HS-27A (cell line): ENCODE measurements at places on chromosomes 3 and 15.

DNA sequence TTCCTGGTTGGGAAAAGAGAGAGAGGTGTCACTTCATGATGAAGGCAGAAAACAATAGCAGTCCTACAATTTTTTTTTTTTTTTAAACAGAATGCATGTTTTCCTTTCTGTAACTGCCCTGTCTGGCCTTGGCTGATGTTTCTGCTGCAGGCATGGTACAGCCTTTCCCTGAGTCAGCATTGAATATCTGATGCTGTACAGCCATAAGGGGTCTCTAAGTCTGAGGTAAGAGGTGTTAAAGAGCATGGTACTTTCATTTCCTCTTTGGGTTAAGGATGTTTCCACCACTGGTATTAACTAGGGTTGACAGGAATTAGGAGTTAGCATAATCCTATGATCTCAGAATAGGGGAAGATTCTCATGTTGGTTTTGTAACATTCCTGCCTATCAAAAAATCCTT lies 147.4 kb downstream of the CHST2 start:
- DNase-seq, result no peak

DNA sequence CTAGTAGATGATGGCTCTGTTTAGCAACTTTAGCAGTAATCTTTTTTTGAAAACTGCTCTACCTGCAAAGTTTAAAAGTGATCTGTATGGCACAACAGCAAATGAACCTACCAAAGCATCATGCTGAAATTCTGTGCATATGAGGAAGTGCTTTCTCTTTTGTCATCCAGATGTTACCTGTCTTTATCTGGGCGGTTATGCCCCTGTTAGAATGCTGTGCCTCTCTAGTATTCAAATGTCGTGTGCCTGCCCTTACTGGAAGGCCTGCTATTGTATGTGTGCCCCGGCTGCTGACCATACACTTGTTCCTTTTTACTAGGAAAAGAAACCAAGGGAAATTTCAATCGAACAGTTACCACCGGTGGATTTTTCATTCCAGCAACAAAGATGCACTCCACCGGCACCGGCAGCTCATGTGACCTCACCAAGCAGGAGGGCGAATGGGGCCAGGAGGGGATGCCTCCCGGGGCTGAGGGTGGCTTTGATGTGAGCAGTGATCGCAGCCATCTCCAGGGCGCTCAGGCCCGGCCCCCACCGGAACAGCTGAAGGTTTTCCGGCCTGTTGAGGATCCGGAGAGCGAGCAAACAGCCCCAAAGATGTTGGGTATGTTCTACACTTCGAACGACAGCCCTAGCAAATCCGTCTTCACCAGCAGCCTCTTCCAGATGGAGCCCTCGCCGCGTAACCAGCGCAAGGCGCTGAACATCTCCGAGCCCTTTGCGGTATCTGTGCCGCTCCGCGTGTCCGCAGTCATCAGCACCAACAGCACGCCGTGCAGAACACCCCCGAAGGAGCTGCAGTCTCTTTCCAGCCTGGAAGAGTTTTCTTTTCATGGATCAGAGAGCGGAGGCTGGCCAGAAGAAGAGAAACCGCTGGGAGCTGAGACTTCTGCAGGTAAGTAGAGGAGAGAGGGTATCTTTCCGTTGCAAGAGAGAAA lies 61.6 kb downstream of the TMEM39A start:
- no peak for DNase-seq

DNA sequence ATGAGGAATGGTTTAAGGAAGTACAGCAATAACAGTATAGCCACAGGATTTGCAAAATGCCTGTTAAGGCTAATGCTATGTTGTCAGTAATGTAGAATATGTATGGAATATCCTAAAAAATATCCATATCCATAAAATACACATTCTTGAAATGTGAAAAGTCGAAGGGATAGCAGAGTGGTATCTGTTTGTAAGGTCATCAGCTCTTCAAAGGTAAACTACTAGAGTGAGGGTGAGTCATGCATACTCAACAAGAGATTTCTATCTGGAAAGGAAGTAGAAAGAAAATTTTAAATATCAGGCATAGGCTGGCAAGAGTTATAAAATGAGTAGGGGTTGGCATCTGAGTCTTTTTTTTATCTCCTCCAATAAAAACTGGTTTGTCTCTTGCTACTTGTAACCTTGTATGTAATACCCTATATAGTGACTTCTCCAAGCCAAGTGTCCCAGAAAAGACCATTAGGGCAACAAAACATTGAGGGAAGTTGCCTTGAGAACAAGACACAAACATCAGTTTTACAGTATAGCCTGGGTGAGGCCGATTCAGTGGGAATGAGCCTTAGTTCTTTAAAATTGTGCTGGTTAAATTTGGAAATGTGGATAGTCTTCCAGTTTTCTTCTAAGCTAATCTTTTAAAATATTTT lies 103.1 kb downstream of the SPATA16 start:
- no peak for DNase-seq

- no peak for DNase-seq
Observed at GRCh38 chr3:77943598-77943997, 903.7 kb downstream of the ROBO2 start.

DNA sequence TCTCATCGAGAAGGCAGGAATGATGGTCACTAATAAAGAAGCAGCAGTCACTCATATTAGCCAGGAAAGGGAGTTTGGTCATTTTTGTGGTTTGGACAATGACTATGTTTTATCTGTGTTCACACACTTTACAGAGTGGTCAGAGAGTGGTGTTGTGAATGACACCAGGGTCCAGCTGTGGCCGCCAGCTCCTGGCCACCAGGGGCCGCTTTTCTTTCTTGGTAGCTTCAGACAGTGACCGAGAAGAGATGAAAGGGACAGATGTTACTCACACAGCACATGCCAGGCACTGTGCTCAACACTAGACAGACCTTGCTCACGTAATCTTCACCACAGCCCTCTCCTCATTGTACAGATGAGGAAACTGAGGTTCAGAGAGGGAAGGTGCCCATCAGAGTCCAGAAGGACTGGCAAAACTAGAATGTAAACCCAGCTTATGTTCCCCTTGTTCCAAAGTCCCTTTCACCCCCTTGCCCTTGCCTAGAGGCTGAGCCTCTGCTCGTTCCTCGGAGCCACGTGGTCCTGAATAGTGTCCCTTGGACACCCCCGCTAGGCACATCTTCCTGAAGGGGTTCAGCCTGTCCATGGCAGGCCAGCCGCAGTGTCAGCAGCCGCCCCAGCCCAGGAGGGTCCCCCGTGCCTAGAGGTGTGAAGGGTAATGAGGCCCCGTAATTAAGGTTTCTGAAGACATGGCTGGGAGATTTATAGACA lies 55.6 kb downstream of the CYP11A1 start:
- DNase-seq, result peak; percentile 33

DNA sequence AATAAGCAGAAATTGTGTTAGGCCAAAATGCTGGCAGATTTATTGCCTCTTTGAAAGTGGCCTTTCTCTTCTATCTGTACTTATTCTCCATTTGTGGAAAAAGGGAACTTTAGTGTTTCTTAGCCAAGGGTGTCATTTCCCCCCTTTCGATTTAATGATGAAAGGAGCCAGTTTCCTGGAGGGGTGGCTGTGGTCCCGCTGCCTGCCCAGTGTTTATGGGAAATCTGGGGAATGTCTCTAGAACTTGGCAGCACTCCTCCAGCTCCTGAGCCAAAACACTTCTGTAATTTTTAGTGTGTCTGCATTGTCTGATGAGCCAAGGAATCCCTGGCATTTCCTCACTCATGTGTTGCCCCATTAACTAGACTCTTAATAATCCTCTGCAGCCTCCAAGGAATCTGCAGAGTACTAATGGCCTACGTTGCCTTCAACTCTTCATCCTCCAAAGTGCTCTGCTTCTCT lies 448.8 kb downstream of the GRM7 start:
- DNase-seq, result no peak

DNA sequence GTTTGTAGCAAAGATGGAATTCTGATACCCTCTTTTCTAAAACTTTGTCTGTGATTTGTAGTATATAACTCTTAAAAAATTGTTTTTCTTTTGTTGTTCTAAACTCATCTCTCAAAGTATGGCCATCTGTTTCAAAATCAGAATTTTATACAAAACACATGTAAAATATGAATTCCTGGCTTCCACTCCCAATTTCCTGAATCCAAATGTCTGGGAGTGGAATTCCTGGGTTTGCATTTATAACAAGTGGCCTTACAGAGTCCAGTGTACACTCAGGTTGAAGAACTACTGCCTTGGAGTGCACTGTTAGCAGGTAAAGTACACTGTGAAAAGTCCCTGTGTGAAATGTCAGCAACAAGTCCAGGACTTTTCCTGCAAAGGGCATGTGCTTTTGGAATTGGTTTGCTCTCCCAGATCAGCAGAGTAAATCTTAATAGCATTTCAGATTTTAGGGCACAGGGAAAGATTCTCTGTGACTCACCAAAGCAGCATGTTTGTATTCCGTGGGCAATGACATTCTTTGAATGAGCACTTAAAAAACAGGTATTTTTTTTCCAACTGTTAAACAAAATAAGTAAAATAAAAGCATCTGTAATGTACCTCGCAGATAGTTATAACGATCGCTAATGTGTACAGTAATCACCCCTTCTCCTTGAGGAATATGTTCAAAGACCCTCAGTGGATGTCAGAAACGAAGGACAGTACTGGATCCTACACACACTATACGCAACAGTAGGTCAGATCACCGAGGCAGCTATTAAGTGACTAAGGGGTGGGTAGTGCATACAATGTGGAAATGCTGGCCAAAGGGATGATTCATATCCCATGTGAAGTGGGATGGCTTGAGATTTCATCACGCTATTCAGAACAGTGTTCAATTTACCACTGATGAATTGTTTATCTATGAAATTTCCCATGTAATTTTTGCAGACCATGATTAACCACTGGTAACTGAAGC lies 2.0 kb upstream of the CLDN16 start:
- peak; percentile 92 for DNase-seq

- peak; percentile 27 for DNase-seq
Observed at GRCh38 chr3:160129459-160130061, 95.7 kb upstream of the C3orf80 start.

DNA sequence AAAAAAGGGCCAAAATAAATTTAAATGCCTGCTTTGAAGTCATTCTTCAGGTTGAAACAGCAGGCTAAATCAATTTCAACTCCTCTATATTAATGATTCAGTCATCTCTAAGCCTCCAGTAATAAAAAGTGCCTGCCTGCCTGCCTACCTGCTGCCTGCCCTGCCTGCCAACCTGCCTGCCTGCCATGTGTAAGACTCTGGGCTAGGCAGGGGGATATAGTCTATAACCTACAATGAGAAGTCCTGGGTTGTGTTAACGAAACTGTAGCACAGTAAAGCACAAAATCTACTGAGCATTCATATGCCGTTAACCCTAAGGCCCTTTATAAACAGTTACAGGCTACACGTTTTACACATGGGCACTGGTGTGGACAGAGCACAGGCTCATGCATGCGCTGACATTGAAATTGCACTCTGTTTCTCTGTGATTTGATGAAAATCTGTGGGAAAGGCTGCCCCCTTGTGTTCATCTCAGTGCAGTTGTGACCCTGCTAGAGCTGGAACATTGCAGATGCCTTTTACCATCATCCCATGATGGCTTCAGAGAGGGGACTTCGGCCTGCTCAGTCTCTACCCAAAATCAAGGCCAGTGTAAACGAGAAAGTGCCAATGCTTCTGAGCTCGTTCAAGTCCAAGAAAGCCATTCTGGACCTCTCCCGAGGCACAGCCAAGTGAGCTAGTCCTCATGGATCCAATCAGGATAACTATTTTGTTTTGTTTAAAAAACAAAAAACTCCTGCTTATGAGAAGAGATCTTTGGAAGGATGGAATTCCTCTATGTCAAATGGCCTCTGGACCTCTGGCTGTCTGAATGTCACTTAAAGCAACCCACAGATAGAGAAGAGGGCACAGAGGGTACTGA lies 64.6 kb downstream of the EFL1 start:
- DNase-seq, result peak; percentile 74
